ENCODE measurements at places on chromosomes 7 and 10.

DNA sequence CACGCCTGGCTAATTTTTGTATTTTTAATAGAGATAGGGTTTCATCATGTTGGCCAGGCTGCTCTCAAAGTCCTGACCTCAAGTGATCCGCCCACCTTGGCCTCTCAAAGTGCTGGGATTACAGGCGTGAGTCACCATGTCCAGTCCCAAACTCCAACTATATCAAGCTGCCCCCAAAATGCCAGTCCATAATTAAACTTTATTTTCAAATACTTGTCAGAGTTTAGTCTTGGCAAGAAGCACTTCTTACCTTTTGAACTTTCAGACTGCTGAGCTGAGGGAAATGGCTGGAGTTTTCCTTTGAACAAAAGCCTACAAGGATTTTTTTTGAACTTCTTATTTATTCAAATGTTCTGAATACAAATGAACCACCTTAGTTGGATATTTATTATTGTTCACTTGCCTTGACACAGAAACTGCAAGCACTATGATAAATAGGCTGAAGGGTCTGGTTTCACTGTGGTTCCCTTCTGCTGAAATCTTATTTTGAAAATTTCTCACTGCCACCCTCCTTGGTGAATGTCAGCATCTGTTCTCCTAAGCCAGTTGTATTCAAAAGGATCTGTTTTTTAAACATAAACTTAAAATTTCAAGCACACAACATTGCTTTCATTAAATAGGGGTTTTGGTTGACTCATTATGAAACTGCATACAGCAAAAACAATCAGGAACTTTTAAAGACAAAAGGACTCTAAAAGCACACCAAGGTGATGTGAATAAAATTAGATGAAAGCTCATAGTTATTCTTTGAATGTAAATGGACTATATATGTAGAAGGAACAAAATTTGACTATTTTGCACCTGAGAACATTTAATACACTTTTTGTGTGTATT lies 101.7 kb upstream of the SLC26A5 start:
- DNase-seq: no peak

DNA sequence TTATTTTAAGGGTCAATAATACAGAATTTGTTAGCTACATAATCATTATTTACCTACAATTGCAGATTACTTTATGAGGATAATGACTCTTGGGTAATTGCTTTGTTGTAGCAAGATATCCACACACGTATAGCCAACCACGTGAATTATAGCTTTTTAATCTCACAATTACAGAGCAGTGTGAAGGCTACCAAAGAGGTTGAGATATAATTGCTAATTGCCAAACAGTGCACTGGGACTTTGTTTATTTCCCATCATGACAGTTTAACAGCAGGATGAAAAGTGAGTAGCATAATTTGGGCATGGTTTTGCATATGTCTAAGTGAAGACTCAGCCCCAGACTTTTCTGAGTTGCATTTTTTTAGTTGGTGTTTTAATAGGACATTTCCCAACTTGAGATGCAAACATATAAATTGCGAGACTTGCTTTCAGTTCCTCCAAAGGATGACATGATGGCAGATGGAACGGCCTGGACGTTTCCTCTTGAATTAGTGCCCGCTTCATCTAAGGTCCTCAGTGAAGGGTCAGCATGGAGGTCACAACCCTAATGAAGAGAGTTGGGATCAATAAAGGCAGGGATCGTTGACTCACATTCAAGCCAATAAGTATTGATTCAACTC lies 180.7 kb upstream of the GPR26 start:
- no peak for DNase-seq

DNA sequence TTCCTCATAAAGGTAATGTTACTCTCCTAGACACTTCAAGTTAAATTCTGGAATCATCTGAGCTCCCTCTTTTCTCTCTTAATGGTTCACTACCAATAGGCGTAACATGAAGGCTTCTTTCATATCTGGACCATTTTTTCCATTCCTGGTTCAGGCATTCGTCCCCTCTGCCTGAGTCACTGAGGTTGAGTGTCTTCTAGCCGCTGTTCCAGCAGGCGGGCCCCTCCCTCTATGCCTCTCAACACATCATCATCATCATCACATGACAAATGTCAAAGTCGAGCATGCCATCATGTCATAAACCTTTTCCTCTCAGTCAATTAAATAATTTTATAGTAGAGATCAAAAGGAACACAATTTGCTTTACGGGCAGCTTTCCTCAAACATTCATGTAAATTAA lies 168.9 kb upstream of the ASAH2 start:
- no peak for DNase-seq

DNA sequence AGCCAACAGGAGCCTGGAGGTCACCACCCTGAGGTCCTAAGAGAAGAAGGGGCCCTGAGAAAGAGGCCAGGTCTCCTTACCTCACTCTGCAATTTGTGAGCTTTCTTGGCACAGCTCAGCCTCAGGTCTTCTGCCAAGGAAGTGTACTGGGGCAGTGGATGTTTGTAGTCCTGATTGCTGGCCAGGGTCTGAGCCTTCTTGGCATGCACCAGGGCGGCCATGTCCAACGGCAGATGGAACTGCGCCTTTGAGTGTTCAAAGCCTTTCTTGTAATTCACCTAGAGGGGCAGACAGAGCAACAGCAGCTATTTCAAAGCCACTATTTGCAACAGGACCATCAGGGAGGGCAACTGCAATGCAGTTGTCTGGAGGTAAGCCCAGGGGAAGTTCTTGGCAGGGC lies 51.7 kb downstream of the NRAP start:
- no peak for DNase-seq

DNA sequence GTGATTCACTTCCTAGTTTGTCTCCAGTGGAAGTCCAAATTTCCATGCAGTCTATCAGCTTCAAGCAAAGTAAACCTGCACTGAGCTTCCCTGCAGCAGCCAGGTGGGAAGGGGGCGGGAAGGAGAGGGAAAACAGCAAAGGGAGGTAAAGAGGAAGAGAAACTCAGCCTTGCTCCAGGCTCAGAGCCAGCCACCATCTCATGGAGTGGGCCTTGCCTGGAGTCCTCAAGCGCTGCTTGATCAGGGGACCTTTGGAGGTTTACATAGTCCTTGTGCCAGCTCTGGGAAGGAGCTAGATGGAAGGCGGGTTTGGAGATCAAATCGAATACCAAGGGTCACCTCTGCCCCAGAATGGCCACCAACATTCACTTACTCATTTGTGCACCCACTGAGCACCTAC lies 7.4 kb downstream of the CRTAC1 start:
- DNase-seq: no peak

DNA sequence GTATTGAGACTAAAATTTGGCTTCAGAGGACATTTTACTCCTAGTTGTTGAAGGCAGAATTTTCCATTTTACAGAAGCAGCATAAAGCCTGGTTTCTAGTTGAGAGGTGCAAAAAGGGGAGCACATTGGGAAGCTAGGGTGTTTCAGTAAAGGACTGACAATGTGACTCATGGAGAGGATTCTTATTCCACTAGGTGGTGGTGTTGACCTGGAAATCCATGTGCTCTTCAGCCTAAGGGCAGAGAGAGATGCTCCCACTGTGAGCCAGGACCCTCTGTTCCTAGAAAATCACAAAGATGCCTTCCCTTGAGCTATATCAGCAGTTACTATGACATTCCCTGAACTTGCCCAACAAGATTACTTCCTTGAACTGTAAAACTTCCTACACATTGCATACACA lies 687.8 kb downstream of the IPMK start:
- peak; percentile 19 for DNase-seq

All from BE2C (cell line).